HCT116 (cell line): ENCODE measurements at places on chromosomes 1 and 21.
A peak's percentile ranks its signal among the peaks of the same experiment; 100 is the strongest.

GRCh38 chr1:14666373-14666772 lies 67.9 kb downstream of the KAZN start:
- no peaks in the 10 kb centered on the region for H3K36me3 ChIP-seq
- no peak overlapping the region for H3K27ac ChIP-seq

- no peak overlapping the region for H3K4me3 ChIP-seq
- DNase-seq = no peak
- H3K36me3 ChIP-seq = no peaks in the 10 kb centered on the region
These were observed 107.0 kb upstream of the ARHGEF16 start for GRCh38 chr1:3347257-3348020.

- no peak for DNase-seq
- H3K36me3 ChIP-seq = no peaks in the 10 kb centered on the region
- H3K4me3 ChIP-seq = no peak overlapping the region
These were observed 13.7 kb upstream of the TRIM62 start for GRCh38 chr1:33195556-33195955.

DNA sequence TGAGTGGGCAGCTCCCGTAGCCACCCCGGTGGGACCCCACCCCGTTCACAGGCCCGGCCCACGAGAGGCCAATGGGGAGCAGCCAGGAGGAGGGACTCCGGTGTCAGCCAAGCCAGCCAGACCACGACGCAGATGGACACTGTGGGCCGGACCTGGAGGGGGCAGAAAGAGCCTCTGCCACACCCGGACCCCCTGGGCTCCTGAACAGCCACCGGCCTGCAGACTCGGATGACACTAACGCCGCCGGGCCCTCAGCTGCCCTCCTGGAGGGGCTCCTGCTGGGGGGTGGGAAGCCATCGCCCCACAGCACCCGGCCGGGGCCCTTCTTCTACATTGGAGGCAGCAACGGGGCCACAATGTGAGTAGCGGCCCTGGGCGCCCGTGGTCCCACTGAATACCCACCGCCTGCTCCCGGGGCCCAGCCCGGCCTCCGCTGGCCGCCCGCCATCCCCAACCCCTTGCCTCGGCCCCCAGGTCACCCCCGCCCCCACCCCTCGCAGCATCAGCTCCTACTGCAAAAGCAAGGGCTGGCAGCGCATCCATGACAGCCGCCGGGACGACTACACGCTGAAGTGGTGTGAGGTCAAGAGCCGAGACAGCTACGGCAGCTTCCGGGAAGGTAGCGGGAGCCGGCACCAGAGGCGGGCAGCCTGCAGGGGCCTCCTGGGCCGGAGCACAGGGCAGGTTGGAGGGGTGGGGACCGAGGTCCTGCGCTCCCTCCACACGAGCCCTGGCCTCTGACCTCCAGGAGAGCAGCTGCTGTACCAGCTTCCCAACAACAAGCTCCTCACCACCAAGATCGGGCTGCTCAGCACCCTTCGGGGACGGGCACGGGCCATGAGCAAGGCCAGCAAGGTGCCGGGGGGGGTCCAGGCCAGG lies 6.5 kb downstream of the TTLL10 start:
- H3K27me3 ChIP-seq = no peaks in the 10 kb centered on the region
- DNase-seq = no peak
- no peak overlapping the region for H3K4me3 ChIP-seq
- no peak overlapping the region for H3K27ac ChIP-seq
- no peaks in the 10 kb centered on the region for H3K36me3 ChIP-seq

- peaks cover 5% of the 10 kb centered on the region; the same call in 1 of the 2 replicates for H3K36me3 ChIP-seq
- peak overlapping the region; percentile 78 for H3K27ac ChIP-seq
- H3K4me1 ChIP-seq = peaks cover 67% of the 10 kb centered on the region
- DNase-seq = peak; percentile 93
These were observed 179.7 kb downstream of the TNFSF18 start for GRCh38 chr1:172870901-172871606.

- DNase-seq = no peak
- H3K4me1 ChIP-seq = no peaks in the 10 kb centered on the region
- no peaks in the 10 kb centered on the region for H3K36me3 ChIP-seq
- H3K4me3 ChIP-seq = no peak overlapping the region
- no peaks in the 10 kb centered on the region for H3K27me3 ChIP-seq
These were observed 3.0 kb downstream of the NHLH2 start for GRCh38 chr1:115837740-115838421.

GRCh38 chr1:2546515-2547209 lies 9.5 kb upstream of the TNFRSF14 start:
- DNase-seq = peak; percentile 85
- peaks cover 46% of the 10 kb centered on the region for H3K4me1 ChIP-seq
- H3K27me3 ChIP-seq = no peaks in the 10 kb centered on the region
- no peaks in the 10 kb centered on the region for H3K36me3 ChIP-seq

DNA sequence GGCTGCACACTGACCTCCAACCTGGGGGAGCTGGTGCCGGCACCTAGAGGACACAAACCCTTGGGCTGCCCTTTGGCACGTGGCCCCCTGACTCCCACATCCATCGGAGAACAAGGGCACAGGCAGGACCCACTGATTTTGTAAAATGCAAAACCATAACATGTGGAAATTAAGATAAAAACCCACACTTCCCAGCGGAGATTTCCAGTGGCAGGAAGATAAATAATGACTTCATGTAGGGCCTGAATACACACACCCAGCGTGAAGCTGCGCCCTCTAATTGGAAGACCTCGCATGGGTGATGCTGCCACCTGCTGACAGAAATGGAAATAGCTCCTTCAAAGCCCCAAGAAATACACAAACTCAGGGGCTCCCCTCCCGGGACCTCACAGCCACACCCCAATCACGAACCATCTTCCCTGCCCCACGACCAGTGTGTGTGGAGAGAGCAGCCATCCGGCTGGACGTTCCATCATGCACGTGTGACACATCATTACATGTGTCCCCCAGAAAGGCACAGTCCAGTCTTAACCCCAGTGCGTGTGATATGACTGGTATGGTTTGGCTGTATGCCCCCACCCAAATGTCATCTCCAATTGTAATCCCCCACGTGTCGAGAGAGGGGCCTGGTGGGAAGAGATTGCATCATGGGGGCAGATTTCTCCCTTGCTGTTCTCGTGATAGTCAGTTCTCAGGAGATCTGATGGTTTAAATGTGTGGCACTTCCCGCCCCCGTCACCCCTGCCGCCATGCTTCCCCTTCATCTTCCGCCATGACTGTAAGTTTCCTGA lies 5.7 kb upstream of the TPRG1L start:
- peaks cover 39% of the 10 kb centered on the region for H3K4me1 ChIP-seq
- DNase-seq = peak; percentile 53
- no peaks in the 10 kb centered on the region for H3K27me3 ChIP-seq
- no peaks in the 10 kb centered on the region for H3K36me3 ChIP-seq
